T47D (cell line): ENCODE measurements at places on chromosomes 3 and 15.
A peak's percentile ranks its signal among the peaks of the same experiment; 100 is the strongest.

DNA sequence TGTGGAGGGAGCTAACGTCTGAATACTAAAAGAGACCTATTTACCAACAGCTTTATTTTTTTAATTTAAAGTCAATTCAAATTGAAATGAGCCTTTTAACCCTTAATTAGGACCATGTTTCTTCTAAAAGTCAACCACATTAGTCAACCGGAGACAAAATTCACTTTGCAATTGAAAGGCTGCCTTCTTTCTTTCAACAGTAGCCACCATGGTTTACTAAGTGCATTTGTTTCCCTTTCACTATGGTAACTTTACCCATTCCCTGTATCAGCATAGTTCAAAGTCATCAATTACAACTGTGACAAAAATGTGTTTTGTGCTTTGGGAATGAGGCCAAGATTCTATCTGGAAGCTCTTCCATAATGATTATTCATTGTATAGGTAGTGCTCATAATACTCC, 225.4 kb downstream of the EPHA3 start:
- no peak for DNase-seq

- DNase-seq = no peak
These were observed 66.8 kb downstream of the CD200R1L start for GRCh38 chr3:112779558-112780480.

DNA sequence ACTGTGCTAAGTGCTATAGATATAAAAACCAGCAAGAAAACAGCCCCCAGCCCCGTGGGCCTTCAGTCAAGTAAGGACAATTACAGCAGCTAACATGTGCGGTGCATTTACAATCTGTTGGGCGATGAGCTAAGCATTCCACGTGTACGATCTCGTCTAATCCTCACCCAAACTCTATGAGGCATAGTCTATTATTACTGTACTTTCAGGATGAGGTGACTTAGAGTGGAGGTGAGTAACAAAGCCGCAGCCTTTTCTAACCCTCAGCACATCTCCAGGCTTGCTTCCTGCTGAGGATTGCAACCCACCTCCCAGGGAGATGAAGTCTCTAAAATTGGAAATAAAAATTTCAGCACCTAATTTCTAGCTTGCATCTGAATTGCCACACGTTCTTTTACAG, 53.2 kb upstream of the MCF2L2 start:
- DNase-seq = no peak

DNA sequence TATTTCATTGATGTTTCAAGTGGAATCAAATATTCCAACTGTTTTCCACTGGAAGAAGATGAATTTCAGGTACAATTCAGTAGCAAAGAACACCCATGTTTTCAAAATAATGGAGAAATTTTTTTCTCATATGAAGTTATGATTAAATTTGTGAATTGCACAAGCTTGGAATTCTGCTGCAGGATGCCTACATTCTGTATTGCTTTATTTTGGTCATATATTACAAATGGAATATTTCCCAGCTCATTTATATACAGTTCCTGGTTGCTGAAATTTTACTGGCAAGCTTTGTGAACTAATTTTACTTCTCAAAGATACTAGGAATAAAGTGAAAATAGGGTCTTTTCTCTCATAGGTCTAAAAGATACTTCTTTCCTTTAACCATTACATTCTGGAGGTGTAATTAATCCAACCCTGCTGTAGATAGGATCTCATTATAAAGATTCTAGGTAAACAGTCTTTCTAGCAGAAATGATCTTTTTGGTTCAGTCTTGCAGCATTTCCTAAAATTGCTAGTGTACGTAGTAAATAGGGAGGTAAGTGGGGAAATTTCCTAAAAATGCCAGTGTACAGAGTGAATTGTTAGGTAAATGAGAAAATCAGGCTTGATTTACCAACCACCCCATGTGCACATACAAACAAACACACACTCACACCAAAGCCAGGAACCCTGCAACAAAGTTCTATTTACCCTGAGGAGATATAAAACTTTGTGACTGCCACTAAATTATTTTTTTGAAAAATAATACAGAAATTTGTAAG, 393.5 kb upstream of the TPRG1 start:
- no peak for DNase-seq

- DNase-seq = peak; percentile 76
These were observed 41.8 kb upstream of the CCNL1 start for GRCh38 chr3:157201648-157202278.

- no peak for DNase-seq
These were observed 68.0 kb downstream of the ABHD5 start for GRCh38 chr3:43758592-43759225.

- no peak for DNase-seq
These were observed 212.5 kb downstream of the CADPS start for GRCh38 chr3:62662677-62663076.

- peak; percentile 30 for DNase-seq
These were observed 87.5 kb upstream of the PLXNA1 start for GRCh38 chr3:126895178-126896066.

GRCh38 chr15:63133786-63134185, 12.1 kb downstream of the LACTB start:
- no peak for DNase-seq

GRCh38 chr3:152834191-152834775, 648 bp upstream of the P2RY1 start:
- DNase-seq = no peak

DNA sequence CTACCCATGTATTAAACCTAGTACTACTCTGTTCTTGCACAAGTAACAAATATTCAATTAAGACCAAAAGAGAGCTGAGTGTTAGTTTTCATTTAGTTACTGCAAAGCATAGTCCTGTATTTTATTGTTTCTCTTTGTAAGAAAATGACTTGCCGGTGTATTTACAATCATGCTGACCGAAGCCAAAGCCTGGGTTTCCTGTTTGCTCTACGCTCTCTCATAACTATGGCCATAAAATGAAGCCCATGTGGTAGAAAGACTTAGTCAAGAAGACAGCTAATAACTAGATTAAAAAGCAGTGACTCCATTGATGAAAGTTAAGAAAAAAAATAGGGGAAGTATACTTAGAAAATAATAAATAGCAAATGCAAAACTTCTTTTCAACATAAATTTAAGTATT, 479.9 kb downstream of the CNTN4 start:
- DNase-seq = no peak

DNA sequence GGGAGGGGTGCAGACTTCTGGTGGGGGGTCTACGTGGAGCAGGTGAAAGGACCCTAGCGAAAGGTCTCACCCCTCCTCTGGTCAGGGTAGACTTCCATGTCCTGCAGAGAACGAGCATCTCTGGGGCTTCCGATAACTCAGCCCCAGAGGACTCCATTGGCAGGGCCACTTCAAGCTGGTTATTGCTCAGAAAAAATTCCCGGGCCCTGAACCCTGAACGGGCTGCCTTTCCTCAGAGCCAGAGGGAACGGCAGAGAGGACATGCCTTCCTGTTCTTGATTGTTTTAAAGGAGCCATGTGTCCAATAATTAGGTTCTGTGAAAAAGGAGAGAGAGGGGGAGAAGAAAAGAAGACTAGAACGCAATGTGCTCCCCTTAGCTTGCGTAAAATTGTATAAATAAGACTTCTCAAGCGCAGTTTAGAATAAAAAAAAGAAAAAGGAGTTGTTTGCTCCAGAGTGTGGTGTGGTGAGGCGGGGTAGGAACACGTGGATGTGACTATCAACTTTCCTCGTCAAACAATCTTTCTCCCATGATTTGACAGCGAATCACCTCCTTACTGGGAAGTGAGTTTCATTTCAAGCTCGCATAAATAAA, 193.4 kb upstream of the UBE2E1 start:
- DNase-seq = no peak

- no peak for DNase-seq
These were observed 72.7 kb upstream of the ABHD2 start for GRCh38 chr15:89015412-89016097.

DNA sequence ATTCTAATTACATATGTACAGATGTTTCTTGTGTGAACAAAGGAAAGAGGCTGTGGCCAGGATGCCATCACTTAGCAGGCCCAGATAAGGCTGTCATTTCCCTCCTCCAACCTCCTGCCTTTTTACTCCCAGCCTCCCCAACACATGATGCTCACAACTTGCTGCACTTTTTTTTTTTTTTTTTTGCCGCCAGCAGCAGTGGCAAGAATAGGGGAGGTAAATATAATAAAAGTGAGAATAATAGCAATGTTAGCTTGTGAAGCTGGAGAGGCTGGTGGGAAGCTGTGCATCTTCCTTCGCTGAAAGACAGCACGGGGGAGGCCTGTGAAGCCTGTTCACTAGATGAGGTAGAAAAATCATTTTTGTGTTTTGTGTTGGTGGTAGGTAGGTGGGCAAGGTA, 42.5 kb upstream of the MYO5C start:
- no peak for DNase-seq

DNA sequence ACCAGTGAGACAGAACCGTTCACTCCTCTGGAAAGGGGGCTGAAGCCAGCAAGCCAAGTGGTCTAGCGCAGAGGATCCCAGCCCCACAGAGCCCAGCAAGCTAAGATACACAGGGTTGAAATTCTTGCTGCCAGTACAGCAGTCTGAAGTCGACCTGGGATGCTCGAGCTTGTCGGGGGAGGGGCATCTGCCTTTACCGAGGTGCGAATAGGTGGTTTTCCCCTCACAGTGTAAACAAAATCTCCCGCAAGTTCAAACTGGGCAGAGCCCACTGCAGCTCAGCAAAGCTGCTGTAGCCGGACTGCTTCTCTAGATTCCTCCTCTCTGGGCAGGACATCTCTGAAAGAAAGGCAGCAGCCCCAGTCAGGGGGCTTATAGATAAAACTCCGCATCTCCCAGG, 11.4 kb downstream of the CEP97 start:
- no peak for DNase-seq

GRCh38 chr3:20056725-20057611, 16.7 kb downstream of the KAT2B start:
- DNase-seq = peak; percentile 52
